Right kidney (tissue), 9 donors: ENCODE measurements at places on chromosomes 5 and 9.

DNA sequence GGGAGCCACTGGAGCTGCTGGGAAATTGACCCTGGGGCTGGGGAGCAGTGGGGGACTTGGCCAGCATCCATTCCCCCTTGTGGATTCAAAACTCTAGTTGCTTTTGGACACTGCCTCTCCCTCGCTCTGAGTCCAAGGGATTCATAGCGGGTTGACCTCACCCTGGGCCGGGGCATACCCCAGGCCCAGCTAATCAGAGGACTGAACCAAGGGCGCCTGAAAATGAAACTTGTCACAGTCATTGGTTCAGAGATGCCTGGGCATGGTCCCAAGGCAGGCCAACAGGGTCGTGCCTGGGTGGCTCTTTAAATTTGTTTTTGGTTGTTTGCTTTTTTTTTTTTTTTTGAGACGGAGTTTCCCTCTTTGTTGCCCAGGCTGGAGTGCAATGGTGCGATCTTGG, 22.6 kb downstream of the STK10 start:
- DNase-seq = no peak

DNA sequence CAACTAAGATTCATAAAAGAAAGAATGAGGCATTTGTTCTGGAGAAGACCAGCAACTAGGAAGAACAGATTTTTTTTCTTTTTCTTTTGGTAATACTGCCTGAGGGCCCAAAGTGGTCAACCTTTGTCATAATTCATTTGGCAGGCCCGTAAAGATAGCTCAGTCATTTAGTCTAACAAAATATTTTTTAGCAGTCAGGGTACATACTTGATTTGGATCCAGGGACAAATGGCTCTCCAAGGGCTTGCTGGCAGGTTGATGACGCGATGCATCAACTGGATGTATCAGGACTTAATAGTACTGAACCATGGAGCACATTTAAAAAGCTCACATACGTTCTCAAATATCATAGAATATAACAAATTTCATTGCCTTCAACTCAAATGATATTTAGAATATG, 203.4 kb upstream of the ZNF608 start:
- DNase-seq = no peak

- DNase-seq = no peak
These were observed 61.4 kb upstream of the PPP1R26 start for GRCh38 chr9:135418161-135418560.

GRCh38 chr5:116492776-116493175, 81.8 kb downstream of the SEMA6A start:
- no peak for DNase-seq

- DNase-seq = no peak
These were observed 10.1 kb downstream of the MYMK start for GRCh38 chr9:133514460-133515239.

GRCh38 chr5:172525996-172526360, 71.7 kb upstream of the SH3PXD2B start:
- DNase-seq = no peak

DNA sequence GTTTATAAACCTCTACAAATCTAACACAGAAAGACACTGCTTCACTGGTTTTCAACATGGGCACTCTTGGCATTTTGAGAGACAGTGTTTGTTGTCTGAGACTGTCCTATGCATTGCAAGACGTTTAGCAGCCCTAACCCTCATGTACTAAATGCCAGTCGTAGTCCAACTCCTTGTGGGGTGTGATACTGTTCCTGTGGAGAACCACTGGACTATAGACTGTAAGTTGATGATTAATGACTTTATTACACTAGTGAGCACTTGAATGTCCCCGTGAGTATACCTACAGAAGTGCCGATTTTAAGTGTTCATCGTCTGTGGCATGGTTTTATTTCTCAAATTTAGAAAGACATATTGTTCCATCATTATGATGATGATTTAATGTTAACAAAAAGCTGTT, 46.2 kb downstream of the RECK start:
- DNase-seq = no peak

GRCh38 chr9:134731497-134732391, 90.1 kb downstream of the COL5A1 start:
- DNase-seq = no peak

- no peak for DNase-seq
These were observed 92.6 kb upstream of the LMX1B start for GRCh38 chr9:126521089-126521488.

- no peak for DNase-seq
These were observed 30.2 kb downstream of the TGFBI start for GRCh38 chr5:136058972-136059354.

GRCh38 chr5:134840811-134841210, 5.0 kb upstream of the C5orf24 start:
- no peak for DNase-seq
